ENCODE measurements at places on chromosomes 2 and 18. TPM values are rescaled to one million over a fixed set of nuclear protein-coding genes. Genes with fewer than 3 reads are reported as not detected.

DNA sequence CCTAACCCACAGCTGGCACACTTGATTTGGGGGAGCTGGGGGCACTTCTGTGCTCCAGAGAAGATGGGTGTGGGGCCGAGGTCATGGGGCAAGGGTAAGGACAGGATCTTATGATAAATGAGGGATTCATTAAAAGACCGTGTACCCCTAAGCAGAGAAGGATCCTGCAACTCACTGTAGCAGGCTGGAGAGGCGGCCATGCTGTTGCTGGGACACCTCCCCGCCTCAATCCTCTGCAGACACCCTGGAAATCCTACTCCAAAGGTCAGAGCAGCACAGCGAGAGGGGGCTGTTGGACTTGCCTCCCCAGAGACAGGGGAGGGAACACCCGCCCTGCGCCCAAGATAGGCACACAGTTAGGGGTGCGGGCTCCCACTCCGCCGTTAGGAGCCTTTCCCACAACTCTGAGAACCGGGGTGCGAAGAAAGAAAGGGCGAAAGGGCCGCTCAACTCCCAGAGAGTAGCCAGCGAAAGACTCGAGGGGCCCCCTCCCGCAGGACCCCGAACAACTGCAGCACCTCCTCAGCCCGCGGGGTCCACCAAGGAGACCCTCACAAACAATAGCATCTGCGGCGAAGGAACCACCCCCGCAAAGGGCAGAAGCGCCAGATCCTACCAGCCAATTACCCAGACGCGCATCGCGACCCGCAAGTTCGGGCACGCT lies 1.4 kb downstream of the PARD6G start:
- DNase-seq = no peak

DNA sequence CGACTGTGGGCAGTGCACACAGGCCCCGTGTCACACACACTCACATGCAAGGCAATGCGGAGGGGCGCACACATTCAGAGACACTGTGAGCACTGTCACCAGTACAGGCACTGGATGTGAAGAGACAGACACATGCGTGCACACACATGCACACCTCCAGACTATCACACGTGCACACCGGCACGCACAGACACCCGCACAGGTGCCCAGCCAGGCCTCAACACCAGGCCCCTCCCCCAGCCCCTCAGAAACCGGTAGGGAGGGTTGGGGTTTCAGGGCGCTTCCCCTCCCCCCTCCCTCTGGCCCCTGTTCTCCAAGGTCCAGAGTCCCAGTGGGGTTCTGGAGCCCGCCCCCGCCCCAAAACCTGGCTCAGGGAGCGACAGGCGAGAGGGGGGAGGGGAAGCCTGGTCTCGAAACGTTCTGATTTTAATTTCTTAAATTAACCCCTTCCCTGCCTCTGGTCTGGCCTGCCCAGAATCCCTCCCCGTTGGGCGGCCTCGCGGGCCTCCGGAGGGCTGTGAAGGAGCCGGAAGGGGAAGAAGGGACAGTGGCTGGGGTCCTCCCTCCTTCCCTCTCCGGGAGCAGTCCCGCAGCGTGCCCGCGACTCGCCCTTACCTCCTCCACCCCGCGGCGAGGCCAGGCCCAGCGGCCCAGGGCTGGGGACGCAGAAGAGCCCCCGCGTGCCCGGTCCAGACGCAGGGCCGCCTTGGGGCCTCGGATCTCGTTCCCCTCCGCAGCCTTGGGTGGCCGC lies 558 bp downstream of the FBXO41 start:
- DNase-seq = peak; percentile 11

- DNase-seq = no peak
Measured at GRCh38 chr2:72674982-72675915, 150.6 kb downstream of the EXOC6B start.

DNA sequence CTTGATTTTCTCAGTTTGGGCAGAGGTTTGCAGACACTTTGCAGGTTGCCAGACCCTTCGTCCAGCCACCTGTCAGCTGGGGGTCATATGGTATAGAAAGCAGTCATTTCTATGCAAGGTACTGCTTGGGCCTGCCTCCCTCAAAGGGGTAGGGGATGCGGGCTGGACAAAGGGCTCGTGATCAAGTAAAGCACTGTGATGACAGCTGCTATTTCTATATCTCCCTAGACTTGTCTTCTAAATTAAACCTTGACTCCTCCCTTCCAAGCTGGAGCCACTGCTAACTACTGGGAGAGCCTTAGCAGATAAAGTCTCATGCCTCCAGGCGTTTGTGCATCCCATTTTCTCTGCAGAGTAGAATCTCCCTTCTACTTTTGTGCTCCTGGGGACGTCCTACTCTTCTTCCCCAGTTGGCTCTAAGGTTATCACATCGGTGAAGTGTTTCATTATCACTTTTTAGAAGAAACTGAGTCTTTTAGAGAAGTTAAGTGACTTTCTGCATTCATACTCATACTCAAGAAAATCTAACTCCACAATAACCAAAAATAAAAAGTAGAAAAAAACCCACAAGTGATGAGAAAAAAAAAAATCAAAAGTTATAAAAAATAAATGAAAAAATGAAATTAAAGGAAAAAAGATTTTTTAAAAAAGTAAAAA lies 710 bp upstream of the XRCC5 start:
- DNase-seq = no peak

Gene CCDC141
- total RNA-seq = not detected

DNA sequence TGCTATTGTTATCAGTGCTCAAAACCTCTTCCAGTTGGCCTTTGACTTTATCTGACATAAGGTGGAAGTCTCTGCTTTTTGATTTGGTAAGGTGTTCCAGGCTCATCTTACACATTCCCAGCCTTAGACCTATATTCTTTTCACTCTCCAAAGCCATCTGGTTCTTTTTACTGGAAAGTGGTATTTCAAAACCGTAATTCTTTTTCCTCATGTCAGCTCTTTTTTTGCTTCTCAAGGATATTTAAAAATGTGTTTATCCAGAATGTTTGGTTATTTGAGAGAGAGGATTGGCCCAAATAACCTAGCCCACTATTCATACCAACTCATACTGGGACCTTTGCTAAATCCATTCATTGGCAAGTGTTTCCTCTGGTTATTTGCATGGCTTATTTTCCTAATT lies 411.2 kb upstream of the PIK3C3 start:
- no peak for DNase-seq

Gene VWC2L
- not detected for total RNA-seq

Gene FAM161A
- total RNA-seq = 1.4 TPM

DNA sequence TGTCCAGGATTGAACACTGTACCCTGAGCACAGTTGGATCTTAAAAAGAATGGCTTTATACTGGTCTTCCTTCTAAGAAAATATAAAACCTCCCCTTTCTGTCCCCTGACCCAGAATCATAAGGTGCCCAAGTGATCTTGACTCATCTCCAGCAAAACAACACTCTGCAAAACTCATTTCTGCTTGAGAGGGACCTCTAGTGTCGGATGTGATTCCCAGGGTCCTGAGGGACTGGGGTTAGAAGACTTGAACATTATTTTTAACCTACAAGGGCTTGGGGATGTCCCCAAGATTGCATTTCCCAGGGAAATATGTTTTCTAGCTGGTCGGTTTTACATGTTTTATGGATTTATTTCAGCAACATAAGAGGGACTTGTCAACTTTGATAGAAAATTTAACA lies 1318.5 kb upstream of the CELF4 start:
- no peak for DNase-seq

DNA sequence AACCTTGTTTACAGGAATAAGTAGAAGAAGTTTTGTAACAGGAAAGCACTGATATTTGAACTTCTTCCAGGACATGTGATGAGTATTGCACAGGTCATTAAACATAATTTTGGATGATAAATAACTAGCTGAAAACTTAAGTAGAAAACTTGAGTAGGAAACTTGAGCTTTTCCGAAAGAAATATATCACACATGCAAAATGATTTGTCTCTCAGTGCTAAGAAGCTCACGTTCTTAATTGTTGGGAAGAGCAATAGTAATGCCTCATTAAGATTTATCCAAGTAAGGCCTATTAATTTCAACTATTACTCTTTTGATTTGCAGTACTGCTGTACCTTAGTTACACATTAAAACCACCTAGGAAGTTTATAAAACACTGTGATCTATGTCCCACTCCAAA lies 1921.9 kb upstream of the LRRTM1 start:
- DNase-seq = no peak

DNA sequence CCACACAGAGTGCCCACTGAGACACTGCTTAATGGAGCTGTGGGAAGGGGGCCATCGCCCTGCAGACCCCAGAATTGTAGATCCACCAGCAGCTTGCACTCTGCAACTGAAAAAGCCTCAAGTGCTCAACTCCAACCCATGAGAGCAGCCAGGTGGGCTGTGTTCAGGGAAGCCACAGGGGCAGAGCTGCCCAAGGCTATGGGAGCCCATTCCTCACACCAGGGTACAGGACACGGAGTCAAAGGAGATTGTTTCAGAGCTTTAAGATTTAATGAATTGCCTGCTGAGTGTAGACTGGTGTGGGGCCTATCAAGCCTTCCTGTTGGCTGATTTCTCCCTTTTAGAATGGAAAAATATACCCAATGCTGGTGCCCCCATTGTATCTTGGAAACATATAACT lies 17.2 kb downstream of the TPO start:
- DNase-seq = no peak

Gene CRYBA2
- not detected for total RNA-seq

DNA sequence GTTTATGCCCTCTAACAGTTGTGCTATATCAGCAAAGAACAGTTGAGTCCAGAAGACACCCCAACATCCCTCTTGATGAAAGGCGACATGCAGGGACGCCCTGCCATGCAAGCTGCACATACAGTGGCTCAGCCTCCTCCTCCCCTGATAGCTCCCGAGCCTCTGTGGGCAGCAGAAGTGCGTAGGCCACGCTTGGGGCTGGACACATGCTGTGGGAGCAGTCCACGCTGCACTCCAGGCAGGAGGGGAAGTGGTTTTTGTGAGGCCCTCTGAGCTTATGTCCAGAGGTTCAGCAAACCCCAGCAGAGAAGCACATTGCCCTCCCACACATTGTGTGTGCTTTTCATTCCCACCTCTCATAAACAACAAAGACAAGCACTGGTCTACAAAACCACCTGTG lies 162.1 kb downstream of the SEPTIN10 start:
- no peak for DNase-seq

GRCh38 chr2:207066791-207067460 lies 98.8 kb downstream of the KLF7 start:
- DNase-seq = peak; percentile 23

GRCh38 chr2:218642121-218642656 lies 17.2 kb downstream of the ZNF142 start:
- DNase-seq = no peak

Gene COPS9
- 314 TPM for total RNA-seq

DNA sequence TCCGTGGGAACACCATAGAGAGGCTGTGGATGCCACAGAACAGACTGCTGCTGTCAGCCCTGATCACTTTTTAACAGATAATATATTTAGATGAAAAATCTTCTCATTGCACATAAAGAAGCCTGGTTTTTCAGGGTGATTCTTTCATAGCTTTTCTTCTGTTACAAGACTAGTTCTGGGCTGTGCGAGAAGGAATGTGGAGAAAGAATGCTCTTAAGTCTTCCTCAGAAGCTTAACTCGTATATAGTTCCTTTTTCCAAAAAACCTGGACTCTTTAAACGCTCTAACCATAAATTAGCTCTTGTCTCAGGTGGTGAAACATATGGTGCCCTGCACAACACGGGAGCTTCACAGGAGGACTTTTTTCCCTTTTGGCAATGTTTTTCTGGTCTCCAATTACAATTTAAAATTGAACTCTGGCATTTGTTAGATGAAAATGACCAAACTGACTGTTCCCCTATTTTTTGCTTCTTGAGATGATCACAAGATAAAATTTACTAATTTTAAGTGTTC lies 125.9 kb upstream of the SMAD7 start:
- no peak for DNase-seq

DNA sequence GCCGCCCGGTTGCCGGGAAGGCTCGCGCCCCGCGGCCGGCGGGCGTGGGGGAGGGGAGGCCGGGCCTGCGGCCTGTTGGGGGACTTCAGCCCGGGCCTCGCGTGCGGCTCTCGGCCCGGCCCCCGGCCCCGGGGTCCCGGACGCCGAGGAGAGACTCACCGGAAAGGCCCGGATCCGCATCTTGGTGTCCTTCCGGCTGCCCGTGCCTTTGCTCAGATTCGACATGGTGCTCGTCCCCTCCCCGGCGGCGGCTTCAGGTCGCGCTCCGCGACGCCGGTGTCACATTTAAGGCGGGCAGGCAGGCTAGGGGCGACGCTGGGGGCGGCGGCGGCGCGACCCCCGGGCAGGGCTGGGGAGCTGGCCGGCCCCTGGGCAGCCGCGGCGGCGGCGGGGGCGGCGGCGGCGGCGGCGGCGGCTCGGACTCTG lies 365 bp downstream of the CUL3 start:
- DNase-seq = peak; percentile 14

- DNase-seq = no peak
Measured at GRCh38 chr2:74571058-74571457, 16.5 kb downstream of the DOK1 start.

DNA sequence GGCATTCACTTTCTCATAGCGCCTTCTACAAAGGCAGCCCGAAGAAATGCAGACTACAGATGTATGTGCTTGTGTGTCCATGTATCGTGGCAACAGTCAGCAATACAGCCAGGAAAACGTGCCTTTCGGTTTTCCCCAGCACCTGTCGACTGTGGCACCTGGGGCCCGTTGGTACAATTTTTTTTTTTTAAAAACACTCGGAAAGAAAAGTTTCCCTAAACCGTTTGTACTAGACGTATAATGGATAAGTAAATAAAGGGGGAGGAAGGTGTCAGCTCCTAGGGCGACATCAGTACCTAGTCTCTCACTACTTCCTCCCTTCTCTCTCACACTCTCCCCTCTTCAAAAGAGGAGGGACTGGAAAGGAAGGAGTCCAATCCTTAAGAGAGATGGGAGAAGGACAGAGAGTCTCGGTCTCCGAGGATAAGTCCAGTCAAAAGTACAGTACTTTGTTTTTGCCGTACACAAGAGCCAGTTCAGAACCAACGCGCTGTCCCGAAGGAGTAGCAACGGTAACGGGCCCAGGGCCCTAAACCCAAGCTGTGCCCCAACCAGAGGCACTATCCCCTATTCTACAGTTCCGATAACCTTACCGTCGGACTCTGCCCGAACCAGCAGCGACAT lies 759 bp downstream of the PPP4R3B start:
- peak; percentile 52 for DNase-seq

GRCh38 chr18:44754567-44754966 lies 73.9 kb downstream of the SETBP1 start:
- no peak for DNase-seq

- DNase-seq = no peak
Measured at GRCh38 chr2:35526741-35527140, 828.8 kb upstream of the CRIM1 start.

- no peak for DNase-seq
Measured at GRCh38 chr2:72915907-72916742, 1.2 kb upstream of the EMX1 start.

DNA sequence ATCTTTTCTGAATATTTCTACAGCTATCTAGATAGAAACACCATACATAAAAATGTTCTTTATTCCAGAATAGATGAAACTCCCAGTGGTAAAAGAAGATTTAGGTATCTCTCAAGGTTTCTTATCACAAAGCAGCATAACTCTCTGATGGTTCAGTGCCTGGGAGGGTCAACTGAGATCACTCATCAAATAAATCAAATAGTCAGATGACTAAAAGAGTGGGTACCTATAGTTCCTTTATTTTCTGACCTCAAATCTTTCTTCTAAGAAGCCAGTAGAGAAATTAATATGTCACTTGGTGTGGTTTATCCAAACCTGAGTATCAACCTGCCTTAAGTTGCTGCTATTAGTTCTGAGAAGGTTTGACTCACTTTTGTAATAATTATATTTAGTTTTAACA lies 120.9 kb downstream of the TMEFF2 start:
- DNase-seq = no peak

Gene TMEM214
- total RNA-seq = 34.1 TPM

Data from HT1080 (cell line).